ENCODE measurements at places on chromosomes 12 and 14. TPM values are rescaled to one million over a fixed set of nuclear protein-coding genes. Genes with fewer than 3 reads are reported as not detected.

The CLEC4D gene
- not detected for total RNA-seq

The PPP1R1A gene
- 7.6 TPM for total RNA-seq

The RPL10L gene
- total RNA-seq: not detected

The B4GALNT1 gene
- total RNA-seq: 2.4 TPM

The CCDC175 gene
- not detected for total RNA-seq

- no peak for DNase-seq
Measured at GRCh38 chr12:124379938-124380754, 85.3 kb downstream of the RFLNA start.

- DNase-seq: peak; percentile 71
Measured at GRCh38 chr12:43776498-43776897, 17.7 kb downstream of the IRAK4 start.

DNA sequence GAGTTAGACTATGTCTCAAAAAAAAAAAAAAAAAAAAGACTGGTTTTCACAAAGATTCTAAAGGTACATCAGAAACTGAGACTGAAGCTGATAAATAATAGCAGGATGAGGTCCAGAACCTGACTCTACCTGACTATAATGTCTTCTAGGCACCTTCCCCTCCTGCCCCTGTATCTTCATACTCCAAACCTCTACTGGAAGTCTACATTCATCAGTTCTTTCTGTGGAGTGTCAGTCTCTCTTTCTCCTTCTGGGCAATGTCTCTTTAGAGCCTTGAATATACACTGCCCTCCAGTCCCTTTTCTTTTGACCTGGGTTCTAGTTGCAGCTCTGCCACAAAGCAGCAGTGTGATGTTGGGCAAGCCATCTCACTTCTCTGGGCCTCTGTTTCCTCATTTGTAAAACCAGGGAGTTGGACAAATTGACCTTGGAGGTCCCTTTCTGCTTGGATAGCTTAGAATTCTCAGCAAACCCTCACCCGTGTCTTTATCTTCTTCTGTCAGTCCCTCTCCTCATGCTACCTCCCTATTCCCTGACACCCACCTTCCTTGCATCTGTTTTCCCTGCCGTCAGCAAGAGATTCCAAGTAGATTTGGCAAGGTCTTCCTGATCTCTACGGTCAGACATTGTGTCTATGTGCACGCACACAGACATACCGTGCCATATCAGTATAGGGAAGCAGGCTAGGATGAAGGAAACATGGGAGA is 4.3 kb downstream of the NFE2 start:
- no peak for DNase-seq

GRCh38 chr12:51886021-51886710 is 1.7 kb upstream of the ANKRD33 start:
- DNase-seq: peak; percentile 46

DNA sequence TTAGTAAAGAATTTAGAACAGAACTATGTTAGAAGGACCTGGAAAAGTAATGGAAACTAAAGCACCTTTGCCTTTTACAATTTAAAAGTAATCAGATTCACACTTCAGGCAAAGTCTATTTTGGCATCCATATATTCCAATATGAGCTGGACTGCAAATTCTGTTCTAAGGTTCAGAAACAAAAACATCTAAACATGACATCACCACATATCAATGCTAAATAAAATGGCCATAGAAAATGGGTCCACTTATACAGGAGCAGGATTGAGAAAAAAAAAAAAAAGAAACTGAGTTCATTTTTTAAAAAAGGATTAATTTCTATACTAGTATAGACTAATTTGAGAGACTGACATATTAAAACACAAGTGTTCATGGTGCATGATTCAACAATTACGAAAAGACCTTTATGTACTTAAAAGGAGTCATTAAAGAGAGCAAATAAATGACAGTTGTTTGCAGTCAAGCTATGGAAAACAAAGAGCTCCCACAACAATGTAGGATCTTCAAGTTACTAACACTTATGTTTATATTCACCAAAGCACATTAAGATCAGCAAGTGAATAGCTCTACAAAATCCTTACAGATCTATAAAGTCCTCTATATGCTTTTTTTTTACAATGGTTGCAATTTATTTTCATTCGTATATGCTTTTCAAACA is 45.7 kb downstream of the DICER1 start:
- DNase-seq: no peak

DNA sequence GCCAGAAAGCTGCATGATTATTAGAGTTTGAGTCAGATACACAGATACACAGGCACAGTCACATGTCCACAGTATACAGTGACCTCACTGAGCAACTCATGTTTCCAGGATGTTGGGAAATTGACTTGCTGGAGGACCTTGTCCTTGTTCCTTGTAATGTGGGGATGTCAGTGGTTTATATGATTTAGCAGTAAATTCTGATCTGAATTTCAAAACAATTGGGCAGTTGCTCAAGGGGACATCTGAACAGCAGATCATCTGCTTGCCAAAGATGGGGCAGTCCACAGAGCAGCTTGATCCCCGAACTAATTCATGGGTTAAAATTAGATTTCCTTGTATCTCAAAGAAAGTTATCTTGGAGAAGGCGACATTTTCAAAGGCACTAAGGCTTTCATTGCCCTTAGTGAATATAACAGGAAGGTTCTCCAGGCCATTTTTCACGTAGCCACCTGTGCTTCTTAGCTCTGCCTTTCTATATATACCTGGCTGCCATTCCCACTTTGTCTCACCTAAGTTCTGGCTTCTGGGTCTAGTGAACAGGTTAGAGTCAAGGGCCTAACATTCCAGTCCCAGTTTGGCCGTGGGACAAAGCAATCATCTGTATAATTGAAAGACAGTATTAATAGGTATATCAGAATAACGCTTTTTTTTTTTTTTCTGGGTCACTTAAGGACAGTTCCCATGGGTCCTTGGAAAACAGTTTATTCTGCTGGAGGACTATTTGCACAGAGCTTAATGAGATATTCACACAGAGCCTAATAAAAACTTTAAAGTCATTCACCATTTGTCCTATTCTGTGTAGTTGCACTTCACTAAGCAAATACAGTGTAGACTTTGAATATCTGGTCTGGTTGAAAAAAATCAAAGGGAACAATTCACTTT is 64.9 kb upstream of the STRN3 start:
- no peak for DNase-seq

DNA sequence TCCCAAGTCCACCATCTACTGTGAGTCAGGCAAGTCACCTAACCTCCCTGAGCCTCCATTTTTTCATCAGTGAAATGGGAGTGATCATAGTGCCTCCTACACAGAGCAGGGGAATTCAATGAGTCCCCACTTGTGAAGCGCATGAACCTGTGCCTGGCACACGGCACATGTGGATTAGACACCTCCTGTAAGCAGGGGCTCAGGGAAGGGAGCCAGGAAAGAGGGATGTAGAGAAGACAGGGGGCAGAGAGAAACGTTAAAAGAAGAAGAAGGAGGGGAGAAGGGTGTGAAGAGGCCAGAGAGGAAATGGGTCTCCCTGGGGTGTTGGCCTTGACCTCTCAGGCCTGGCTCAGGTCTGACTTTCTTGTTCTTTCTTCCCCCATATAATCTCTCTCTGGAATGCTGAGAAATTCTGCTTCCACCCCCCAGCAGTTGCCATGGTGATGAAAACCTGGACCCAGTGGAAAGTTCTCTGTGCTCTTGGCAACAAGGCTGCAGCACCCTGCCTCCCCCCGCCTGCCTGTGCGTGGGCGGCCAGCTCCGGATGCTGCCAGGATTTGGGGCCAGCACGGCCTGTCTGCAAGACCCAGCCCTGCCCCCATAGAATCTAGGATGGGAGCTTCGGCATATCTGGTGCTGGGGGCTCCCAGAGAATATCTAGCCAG is 94.5 kb downstream of the CALM1 start:
- DNase-seq: no peak

DNA sequence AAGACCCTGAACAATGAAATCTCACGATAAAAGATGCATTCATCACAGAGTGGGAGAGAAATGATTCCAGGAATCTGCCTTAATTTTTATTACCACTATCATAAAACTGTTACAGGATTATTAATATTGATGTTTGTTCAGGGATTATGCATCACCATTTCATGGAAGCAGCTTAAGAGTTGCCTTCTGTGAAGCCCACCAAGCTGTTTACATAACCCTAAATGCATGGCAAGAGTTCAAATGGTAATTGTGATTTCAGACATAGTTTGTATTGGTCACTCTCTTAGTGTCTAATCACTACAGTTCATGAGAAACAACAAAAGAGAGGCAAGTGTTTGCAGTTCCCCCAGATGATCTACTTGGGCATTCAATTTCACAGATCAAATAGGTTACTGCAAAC is 527.7 kb downstream of the RPS29 start:
- DNase-seq: no peak

DNA sequence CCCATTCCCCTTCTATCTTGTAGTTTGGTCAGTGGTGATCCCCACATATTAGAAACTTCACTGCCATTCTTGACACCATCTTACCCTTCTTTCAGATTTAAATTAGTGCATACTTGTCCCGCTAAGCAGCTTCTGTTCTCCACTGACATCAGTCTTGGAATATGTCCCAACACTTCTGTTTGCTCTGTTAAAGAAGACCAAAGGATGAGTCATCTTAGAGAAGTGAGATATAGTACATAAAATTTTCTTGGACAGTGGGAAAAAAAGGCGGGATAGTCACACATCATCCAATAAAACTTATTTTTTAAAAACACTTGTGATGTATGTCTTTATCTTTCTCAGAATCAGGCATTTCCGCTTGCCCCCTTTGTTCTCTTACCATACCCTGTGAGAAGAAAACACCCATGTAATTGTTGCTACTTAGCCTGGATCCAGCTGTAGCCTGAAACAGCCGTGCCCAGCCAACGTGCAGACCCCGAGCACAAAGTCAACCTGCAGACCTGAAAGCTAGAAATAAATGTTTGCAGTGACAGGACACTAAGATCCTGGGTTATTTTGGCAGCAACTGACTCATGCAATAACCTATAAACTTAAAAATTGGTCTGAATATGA is 100.1 kb upstream of the PDE3A start:
- DNase-seq: peak; percentile 5

DNA sequence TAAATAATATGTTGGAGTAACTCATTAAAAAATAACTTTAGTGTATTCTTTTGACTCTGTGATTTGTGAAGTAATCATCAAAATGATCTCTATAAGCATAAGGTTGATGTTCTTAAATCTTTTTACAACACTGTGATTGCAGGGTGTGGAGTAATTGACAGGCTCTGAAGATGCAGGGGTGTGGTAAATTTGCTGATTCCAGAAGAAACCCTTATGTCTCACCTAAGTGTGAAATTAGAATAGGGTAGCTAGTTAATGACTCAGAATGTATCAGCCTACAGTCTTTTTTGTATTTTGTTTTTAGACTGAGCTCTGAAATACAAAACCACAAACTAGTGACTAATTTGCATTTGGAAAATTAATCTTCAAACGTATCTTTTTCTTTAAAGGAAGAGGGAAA is 5.9 kb downstream of the PRPF39 start:
- no peak for DNase-seq

DNA sequence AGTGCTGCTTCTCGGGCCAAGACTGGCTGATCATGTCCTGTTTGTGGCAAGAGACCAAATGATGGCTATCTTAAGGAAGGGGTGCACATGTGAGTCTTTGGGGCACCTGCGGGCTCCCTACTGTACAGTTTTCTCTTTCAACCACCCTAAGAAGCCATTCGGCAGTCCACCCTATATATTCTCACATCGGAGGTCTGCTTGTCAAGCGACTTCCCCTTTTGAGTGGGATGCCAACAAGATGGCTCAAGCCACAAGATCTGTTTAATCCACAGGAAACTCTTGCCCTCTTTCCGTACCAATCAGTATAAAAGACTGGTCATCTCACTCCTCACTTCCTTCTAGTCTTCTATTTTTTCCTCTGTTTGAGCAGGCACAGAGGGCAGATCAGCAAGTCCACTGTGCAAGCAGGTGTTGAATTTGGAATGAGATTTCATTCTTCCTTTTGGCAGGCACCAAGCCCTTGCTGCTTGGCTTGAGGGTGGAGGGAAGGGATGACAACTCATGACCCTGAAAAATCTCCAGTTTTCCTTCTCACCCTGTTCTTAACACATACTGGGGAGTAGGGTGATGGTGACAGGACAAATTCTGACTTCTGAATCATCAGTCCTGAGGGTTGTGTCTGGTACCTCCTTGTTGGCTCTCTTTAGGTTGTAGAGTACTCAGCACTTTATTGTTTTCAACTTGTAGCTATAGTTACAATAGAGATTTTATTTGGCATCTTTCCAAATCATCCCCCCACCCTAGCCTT is 17.6 kb downstream of the LACRT start:
- no peak for DNase-seq

- DNase-seq: peak; percentile 47
Measured at GRCh38 chr12:9134981-9135628, 19.4 kb upstream of the A2M start.

- DNase-seq: no peak
Measured at GRCh38 chr14:77609922-77610321, 6.5 kb downstream of the SPTLC2 start.

Data from GM23338 (cell line).